NCI-H187 treated with DMSO at 0.1 percent for 48 hours (cell line): ENCODE measurements at places on chromosomes 12 and 14.

DNA sequence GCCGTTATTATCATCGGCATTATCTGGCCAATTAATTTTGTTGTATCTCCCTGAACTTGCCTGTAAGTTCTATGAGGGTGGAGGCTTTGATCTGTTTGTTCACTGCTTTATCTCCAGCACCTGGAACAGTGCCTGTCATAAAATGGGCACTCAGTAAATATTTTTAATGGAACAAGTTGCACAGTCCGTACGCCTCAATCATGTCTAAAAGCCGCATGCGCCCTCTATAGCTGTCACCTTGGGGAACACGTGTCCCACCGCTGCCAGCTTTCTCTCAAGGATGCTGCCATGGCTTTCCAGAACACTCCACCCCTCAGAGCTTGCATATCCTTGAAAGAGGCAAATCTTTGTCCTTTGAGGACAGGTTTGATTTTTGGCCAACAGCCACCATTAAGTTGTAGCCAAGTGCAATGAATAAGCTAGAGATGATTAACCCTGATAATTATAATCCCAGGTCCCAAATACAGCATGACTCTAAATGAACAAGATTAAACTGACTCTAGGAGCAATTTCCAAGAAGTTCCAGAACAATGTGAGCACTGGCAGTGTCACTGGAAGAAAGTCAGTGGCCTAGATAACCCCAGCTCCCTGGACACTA is 55.1 kb downstream of the ERH start:
- no peak for DNase-seq

DNA sequence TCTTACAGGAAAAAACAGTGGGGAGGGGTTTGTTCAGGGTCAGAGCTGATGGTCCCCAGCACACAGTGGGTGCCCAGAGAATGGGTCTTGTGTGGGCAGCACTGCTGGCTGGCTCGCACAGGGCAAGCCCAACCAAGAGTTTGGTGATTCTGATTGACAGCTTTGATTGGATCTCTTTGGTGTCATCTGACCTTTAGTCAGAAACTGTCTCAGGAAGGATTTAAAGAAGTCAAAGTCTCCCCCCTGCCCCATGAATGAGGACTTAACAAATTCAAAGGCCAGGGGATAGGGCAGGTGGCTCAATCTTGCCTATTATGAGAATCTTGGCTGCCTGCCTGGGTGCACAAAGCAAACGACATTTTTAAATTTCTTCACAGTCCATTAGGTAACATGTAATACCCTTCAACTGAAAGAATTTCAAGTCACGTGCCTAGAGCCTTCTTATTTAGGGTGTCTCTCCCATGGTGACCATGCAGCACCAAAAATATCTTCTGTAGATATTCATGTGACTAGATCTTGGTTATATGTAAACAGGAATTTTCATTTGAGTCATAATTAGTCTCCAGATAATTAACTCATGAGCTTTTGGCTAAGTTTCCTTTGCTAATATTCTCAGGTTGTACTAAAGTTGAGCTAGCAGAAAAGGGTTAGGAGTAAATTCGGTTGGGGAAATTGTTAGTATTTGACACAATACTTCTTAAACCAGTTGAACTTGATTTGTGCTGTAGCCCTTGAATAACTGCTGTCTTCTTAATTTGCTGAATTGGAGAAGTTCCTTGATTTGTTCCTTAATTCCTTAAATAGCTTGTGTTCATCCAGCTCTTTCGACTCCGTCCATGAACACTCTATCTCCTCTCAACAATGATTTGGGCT is 54.5 kb upstream of the HECTD1 start:
- no peak for DNase-seq

GRCh38 chr12:2696136-2696535 is 98.6 kb upstream of the FKBP4 start:
- DNase-seq, result no peak

DNA sequence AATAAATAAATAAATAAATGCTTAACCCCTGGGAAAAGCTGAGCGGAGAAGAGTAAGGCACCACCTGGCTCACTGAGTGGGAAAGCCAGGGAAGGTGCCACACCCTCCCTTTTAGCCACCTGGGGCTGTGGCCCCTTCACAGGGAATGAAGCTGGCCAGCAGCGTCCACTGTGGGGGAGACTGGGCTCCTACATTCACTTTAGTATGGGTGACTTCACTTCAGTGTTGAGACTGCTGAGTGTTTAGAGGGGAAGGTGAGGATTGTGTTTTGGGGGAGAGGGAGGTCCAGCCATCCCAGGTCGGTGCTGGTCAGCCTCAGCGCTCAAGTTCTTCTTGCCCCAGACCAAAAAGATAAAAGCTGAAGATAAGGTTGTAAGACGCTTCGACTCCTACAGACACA is 1.6 kb downstream of the NAB2 start:
- no peak for DNase-seq

GRCh38 chr12:48744251-48745008 is 27.9 kb upstream of the CCNT1 start:
- no peak for DNase-seq

GRCh38 chr14:78292003-78292402 is 121.8 kb downstream of the NRXN3 start:
- no peak for DNase-seq

DNA sequence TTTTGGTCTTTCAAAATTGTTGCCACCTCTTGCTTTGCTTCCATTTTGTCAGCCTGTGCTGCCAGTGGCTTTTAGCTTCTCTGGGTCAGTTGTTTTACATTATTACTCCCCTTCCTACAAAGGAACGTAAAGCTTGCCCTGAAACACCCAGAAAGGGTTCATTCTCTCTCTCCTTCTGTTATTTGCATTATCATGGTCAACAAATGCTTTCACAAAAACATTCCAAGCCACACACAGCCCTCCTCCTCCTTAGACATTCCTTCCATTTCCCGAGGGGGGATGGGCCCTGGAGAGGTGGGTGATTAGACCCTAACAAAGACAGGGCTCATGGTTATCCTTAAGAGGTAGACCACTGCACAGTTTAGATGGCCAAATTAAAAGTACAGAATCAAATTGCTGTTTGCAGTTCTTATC is 60.4 kb upstream of the SINHCAF start:
- no peak for DNase-seq

GRCh38 chr12:89051065-89051677 is 301.1 kb downstream of the DUSP6 start:
- DNase-seq, result no peak

- no peak for DNase-seq
Measured at GRCh38 chr12:91381309-91381804, 198.7 kb upstream of the DCN start.

DNA sequence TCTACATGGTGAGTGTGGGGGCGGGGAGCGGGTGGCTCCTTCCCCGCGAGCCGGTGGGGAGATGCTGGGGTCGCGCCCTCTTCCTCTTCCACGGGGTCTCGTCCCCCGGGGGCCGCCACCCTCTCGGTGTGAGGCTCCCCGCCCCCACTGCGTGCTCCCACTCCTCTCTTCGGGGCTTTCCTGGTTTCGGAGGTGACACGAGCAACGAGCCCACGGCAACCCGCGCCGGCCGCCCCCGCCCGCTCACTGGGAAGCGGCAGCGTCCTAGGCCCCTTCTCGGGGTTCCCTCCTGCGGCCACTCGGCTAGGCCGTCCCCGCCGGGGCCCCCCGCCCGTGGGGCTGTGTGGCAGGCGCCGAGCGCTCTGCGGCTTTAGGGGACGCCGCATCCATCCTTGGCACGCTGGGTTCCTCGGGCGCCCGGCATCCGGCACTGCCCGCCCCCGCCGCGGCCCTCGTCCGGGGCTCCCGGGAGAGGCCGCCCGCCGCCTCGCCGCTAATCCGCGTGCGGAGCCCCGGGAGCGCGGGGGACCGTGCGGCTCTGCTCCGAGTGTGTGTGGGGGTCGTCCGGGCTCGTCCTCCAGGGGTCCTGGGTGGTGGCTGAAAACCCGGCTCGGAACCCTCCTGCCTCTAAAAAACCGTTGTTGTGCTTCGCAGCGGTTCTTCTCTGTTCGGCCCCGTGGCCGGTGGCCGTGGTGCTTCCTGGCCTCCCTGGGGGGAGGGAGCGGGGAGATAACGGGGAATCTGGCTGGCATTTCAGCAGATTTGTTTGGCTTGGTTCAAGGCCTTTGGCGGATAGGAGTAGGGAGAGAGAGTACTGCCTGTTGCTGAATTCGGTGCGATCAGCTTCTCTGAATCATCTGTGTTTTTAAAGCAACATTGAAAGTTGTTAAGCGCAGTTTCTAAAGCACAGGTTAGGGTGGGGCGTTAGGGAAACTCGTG is 1.0 kb downstream of the PCNX1 start:
- no peak for DNase-seq

DNA sequence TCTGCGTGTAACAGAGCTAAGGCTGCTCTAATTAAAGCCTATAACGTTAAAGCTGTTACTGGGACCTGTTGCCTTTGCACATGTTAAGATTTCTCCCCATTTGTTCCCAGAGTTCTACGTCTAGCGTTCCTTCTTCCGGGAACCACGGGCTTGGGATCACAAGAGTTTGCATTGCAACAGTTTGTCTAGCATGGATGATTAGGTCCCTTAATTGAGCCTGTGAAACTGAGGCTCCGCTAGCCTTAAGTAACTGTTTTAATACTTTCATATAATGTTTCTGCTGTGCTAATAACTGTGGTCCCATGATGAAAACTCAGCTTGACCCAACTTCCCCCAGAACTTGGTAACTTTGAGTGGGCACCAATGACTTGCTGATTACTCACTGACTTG is 16.7 kb upstream of the LYZ start:
- no peak for DNase-seq

GRCh38 chr12:38934078-38934584 is 28.7 kb upstream of the CPNE8 start:
- DNase-seq, result no peak

DNA sequence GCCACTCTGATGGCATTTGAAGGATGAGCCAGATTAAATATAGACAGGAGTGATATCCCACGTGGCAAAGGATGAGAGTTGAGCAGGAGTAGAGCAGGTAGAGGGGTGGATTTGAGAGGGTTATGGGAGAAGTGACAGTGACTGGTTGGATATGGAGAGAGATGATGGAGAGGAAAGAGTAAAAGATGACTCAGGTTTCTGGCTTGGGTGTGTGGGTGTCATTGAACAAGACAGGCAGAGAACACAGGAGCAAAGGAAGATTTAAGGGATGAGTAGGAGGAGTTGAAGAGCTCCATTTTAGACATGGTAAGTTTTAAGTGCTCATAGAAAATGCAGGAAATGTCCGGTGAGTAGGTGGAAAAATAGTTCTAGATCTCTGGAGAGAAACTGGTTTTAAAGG is 136.9 kb downstream of the EGLN3 start:
- no peak for DNase-seq

DNA sequence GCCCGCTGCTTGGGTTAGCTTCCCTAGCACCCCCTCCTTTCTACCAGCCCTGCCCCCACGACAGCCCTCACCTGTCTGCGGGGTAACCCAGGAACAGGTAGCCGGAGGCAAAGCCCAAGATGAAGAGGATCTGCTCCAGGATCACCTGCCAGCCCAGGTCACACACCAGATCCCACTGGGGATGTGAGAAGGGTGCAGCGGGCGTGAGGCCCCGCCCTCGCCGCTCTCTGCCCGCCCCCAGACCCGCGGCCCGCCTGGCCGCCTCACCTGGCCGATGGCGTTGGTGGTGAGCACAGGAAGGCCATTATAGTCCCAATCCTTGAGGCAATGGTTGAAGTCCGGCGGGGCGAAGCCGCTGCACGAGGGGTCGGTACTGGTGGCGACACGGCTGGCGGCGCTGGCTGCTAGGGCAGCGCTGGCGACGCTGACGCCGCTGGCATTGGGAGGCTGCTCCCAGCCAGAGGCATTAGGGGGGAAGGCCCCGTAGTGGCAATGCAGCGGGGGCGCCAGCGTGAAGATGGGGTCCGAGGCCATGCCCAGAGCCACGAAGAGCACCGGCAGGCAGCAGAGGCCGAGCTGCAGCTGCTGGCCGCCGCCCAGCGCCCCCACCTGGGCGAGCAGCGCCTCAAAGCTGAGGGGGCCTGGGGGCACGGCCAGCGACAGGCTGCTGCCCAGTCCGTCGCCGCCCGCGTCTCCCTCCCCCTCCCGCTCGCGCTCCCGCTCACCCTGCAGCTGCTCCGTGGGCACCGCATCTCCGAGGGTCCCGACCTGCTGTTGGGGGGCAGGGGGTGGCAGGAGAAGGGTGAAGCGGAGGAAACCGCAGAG is 794 bp downstream of the SLC22A17 start:
- DNase-seq, result no peak

- peak; percentile 87 for DNase-seq
Measured at GRCh38 chr12:48956279-48957140, 777 bp downstream of the ARF3 start.

GRCh38 chr12:118107011-118107410 is 3.2 kb upstream of the VSIG10 start:
- DNase-seq, result no peak

DNA sequence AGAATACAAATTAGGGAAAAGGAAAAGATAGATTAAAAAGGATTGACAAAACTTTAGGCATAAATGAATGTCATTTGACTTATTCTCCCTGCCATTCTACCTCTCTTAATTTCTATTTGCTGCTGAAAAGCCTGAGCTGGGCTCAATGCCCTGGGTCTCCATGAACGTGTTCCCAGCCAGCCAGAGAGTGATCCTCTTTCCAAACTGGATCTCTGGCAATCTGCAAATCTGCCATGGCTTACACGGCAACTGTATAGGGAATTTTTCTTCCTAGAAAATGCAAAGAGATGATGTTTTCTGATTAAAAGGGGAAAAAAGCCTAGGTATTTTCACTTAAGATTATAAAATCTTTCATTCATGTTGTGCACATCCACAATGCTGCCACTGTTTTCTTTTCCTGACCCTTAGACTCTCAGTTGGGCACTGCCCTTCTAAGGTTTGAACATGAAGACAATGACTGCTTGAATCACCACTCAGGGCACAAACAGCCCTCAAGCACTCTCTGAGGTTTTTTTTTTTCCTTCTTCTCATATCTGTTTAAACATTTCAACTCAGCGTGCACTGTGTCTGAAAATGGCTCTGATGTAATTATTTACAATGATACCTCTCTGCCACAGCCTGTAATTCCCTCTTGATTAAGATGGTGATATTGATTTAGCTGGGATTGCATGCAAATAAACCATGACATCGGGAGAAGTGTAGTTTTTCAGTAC is 60.3 kb downstream of the DACT1 start:
- peak; percentile 87 for DNase-seq

- no peak for DNase-seq
Measured at GRCh38 chr14:90614696-90615516, 201.3 kb downstream of the TTC7B start.

DNA sequence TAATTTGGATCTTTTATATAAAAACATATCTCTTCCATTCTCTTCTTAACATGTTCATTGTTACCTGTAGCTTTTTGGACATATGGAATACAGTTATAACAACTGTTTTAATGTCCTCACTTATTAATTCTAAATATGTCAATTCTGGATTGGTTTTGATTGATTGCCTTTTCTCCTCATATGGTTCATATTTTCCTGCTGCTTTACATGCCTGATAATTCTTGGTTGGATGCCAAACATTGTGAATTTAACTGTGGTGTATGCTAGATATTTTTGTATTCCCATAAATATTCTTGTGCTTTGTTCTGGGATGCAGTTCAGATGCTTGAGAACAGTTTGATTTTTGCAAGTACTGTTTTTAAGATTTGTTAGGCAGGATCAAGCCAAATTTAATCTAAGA is 10.8 kb downstream of the C14orf132 start:
- no peak for DNase-seq
